Stimulated activated CD4-positive, alpha-beta T cell treated with anti-CD3 and anti-CD28 coated beads, Interleukin-1b, Interleukin-23, amount 100 ng/mL, for 1 hour (primary cell): ENCODE measurements at places on chromosomes 2 and 18.

DNA sequence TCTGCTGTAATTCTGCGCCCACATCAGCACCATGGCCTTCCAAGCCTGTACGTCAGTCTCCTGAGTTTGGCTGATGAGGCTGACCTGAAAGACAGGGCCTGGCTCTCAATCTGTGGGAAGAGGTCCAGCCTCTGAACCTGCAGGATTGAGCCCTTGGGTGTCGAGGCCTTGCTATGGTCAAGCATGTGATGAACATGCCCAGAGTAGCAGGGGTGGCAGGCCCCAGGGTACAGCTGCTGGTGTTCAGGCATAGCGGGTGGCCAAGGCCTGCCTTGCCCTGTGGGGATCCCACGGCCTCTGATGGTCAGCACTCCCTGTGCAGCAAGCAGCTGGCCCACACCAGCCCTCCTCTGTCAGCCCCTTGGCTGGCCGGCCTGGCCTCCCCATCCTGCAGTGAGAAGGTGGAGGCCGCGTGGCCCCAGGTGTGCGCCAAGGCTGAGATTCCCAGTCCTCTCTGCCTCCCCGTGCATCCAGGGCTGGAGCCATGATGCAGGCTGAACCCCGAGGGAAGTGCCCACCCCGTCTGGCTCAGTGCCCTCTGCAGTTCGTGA is 298.4 kb downstream of the NDUFA10 start:
- DNase-seq: no peak

GRCh38 chr2:202387608-202388342 is 11.6 kb downstream of the BMPR2 start:
- DNase-seq: no peak

- no peak for DNase-seq
Measured at GRCh38 chr18:56890632-56891031, 239.5 kb downstream of the WDR7 start.

DNA sequence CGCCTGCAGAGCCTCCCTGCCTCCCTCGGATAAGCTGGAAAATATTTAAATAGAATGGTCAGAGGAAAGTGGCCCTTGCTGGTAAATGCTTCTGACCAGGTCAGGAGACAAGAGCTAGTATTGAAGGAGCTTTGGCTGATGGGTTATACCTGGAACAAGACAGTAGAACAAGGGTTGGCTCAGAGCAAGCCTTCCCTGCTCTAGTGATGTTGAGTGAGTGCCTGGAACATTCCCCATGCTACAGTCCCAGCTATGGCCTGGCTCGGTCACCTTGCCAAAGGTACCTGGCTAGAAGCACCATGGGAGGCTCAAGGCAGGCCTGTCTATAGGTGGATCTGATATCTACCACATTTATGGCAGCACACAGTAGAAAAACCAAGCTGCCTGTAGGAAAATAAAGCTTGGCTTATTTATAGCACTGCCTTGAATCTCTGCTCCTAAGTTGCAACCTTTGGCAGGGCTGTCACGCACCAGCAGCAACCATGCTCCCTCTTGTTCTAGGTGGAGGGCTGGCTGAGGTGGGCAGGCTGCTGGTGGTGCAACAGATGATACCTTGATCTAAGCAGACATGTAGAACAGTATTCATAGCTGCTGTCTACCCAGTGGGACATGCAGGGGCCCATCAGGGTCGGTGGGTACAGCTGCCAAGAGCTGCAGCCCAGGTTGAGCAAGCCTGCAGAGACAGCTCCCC is 66.7 kb upstream of the BCL2L11 start:
- no peak for DNase-seq

DNA sequence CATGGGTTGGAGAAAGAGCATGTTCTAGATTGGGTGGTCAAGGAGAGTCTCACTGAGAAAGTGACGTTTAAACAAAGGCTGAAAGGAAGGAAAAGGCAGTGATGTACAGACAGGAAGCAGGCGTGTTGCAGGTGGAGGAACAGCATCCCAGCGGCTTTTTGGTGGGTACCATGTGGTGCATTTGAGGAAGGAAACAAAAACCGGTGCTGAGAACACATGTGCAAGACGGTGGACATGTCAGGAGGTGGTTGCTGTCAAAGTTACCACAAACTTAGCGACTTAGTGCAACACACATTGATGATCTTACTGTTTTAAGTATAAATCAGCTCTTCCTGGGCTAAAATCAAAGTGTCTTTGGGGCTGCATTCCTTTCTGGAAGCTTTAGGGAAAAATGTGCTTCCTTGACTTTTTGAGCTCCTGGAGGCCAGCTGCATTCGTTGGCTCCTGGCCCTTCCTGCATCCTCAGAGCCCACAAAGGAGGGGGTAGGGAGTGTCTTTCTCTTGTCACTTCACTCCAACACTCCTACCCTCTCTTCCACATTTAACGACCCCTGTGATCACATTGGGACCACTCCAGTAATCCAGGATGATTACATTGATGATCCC is 380.6 kb downstream of the FBXO15 start:
- no peak for DNase-seq
